ENCODE measurements at places on chromosomes 11 and 22. TPM values are rescaled to one million over a fixed set of nuclear protein-coding genes. Genes with fewer than 3 reads are reported as not detected.

IGSF22 gene
- 0.23 TPM for total RNA-seq

CBLIF gene
- not detected for total RNA-seq

SCN3B gene
- not detected for total RNA-seq

YAP1 gene
- 168 TPM for total RNA-seq

HMOX1 gene
- 94.4 TPM for total RNA-seq

MS4A3 gene
- total RNA-seq = not detected
